ENCODE measurements at places on chromosomes 11 and 22.

DNA sequence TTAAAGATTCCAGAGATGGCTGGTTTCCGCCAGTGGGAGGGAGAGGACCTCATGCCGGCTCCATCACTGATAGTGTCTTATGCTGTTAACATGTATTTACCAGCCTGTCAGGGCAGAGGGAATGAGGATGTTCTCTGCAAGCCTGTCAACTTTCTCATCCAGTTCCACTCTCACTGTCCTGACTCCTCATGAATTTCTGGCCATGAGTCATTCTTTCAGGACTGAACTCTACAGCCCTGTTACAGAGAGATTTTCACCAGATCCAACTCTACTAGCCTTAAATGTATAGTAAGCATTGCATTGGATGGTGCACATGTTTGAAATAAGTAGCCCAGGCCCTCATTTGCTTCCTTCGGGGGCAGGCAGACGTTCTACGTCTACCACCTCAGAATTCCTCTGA lies 387.7 kb downstream of the TMEM135 start:
- DNase-seq: no peak

- no peak for DNase-seq
These were observed 3.6 kb upstream of the MRPL23 start for GRCh38 chr11:1943576-1943975.

GRCh38 chr11:128294001-128294670 lies 293.2 kb downstream of the ETS1 start:
- DNase-seq: no peak

DNA sequence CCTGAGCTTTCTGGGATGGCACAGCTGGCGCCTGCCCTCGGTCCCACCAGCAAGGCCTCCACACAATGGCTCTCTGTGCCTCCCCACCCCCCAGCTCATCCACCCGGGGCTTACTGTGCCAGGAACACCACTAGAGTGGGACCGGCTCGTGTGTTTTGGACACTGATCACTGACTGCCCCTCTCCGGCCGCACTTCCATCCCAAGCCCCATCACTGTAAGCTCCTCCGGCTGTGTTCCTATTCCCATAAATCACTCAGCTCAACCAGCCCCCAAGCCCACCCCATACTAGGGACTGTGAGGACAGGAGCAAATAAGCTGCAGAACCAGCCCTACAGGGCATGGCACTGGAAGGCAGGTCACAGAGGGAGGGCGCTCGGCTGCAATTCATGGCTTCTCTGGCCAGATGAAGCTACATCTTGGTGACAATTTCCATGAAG lies 7.3 kb downstream of the APBB1 start:
- no peak for DNase-seq

GRCh38 chr11:86688398-86689179 lies 16.2 kb upstream of the ME3 start:
- no peak for DNase-seq

DNA sequence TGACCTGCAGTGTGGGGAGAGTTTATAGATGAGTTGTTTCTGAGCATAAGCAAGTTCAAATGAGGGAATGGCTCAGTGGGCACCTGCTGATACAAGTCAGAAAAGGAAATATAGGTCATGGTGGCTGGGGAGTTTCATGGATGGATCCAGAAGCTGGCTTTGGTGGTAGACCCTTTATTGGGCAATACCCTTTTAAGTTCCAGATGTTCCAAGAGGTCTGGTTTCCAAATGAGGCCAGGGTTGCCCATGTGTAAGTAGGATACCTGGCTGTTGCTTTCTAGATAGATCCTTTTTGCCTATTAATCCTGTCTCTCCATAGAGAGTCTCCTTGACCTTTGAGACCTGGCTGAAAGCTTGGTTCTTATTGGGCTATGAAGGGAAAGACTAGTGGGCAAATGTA lies 2.2 kb downstream of the STIM1 start:
- no peak for DNase-seq

DNA sequence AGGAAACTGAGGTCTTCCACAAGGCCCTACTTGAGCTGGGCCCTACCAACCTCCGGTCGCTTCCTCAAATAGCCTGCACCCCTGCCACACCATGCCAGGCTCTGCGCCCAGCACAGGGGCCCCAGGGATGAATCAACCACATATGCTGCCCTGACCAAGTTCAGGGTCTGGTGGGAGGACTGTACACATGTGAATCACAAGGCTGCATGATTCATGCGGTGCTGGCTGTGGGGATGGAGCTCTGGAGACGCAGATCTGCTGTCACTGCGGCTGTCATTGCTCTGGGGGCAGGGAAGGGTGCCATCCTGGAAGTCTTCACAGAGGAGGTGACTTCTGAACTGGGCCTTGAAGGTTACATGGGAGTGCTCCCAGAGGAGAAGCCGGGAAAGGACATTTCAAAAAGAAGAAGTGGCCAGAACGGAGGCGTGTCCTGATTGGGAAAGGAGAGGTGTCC lies 21.5 kb downstream of the CYTH4 start:
- DNase-seq: no peak

DNA sequence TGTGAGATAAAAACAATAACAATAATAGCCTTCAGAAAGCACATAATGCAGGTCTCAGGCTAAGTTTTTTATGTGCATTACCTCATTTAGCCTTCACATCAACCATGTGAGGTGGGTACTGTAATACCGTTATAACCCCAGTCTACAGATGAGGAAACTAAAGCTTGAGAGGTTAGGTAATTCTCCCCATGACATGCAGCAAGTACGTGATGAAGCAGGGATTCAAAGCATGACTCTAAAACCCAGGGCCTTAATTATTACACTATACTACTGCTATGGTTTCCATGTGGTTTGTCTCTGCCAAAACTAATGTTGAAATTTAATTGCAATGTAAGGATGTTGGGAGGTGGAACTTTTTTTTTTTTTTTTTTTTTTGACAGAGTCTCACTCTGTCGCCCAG lies 37.7 kb upstream of the FDX1 start:
- no peak for DNase-seq

GRCh38 chr22:44889255-44889878 lies 120.4 kb downstream of the PHF21B start:
- DNase-seq: no peak

DNA sequence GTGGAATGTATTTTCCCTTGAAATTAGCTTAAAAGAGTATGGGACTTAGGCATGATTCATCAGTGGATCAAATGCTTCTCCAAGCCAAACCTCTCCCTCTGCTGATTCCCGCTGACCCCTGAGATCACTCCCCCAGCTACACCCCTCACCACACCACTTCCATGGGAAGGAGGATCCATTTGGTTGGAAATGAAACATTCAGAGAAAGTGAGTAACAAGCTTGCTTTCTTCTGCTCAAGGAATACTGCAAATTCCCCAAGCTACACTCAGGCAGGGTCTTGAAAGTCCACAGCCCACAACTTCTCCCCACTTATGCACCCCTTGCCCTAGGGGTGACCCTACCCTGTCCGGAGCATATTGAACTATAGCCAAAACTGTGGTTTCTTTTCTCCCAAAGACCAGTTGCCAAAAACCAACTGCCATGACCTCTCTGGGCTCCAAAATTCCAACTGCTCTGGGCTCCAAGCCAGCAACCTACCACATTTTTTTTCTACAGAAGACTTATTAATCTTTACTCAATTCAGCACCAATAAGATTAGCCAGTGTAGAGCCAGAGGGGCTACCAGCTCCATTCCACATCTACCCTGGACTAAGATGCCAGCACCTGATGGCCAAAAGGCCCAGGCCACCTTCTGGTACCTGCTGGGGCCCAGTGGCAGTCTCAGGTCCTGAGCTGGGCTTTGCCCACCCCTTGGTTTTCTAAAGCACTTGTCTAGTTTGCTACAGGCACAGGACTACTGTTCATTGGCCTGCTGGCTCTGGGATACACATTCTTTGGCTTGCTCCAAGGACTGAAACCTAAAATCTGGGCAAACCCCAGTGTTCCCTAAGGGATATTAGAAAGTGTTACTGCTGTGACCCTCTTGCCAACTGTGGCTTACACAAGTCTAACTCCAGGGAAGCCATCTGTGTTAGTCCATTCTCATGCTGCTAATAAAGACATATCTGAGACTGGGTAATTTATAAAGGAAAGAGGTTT lies 101.1 kb downstream of the MICAL3 start:
- DNase-seq: no peak

DNA sequence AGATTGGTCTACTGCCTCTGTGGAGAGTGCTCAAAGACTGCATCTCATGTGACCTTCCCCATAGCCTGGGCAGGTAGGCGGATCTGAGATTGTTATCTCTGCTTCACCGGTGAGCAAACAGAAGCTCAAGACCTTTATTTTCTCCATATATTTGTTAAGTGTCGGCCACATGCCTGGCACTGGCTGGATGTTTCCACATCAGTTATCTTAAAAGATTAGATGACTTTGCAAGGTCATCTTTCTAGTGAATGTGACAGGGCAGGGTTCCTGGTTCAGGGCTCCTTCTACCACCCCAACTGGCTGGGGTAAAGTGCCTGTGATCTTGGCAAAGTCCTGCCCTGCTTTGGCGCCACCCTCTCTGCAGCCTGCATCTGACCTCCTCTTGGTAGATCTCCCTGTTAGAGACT lies 125.0 kb downstream of the CCDC81 start:
- no peak for DNase-seq

DNA sequence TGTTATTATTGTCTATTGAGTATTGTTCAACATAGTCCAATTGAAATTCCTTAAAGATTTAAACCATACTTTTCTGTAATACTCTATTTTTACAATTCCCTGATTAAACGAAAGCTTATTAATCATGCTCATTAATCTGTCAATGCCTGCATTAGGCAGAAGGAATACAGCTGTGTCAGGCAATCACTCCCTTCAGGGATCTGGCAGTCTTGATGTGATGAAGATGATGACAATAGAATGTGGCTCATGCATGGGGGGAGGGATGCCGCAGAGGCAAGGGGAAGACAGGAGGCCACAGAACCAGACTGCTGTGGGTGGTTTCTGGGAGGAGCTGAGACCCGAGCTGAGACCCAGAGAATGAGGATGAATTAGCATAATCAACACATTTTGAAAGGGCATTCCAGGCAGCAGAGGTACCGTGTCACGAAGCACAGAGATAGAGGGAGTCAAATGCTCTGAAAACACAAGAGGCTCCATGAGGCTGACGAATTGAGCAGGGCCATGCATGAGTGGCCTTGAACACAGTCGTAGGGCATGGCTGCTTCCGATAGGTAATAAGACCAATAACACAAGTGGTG lies 1075.5 kb downstream of the OPCML start:
- no peak for DNase-seq

DNA sequence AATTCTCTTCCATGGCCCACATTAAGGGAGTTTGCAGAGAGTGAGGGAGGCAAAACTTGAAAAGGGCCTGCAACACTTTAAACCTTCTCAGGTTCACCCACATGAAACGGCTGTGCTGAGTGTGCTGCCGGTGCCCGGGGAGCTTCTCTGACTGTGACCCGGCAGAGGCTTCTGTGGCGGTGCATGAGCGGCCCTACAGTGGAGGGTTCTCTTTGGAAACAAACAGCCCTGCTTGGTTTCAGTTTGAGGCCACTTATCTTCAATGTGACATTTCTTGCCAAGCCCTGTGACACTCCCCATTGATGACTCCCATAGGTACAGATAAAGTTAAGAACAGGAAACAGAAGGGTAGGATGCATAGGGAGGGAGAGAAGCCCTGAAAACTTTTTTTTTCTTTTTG lies 31.8 kb downstream of the FAM118A start:
- no peak for DNase-seq

DNA sequence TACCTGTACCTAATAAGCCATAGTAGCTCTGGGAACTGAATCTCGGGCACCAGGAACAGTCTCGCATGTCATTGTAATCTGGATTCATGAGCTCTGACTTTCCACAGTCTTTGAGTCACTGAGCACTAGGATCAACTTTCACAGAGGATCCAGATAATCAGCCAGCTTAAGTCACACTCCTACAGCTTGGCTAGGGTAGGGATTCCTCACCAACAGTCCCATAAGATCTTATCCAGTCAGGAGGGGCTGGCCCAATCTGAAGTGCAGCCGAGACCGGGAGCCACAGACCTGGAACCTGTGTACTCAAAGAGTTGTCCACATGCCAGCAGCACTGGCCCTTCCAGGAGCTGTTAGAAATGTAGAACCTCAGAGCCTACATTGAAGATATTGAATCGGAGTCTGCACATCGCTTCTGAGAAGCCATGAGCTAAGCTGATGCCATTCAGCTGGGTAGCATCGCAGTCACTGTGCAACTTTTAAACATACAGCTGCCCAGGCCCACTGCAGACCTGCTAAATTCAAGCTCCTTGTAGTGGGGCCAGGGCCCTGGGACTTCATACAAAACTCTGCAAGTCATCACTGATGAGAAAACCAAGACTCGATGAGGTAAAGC lies 538.8 kb upstream of the B3GAT1 start:
- no peak for DNase-seq

DNA sequence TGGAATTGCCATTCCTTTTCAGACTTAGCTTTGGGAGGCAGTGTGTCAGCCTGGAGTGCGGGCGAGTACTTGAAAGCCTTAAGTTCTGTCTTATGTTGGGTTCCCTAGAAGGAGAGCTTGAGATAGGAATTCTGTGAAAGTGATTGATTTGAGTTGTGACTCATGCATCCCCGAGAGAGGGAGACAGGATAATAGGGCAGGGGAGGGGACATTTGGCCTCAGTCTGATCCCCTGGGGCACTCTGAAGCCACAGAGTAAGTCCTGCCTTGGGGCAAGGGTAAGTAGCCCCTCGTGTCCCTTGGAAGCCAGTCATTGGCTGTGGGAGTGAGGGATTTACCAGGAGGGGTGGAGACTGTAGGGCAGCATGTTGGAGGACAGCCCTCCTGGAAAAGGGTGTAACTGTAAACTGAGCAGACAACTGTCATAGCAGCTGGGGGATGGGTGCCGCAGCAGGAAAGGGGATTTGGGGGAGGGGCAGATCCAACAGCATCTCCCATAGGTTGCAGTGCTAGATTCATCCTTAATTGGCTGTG lies 44.0 kb downstream of the KIAA1671 start:
- no peak for DNase-seq

DNA sequence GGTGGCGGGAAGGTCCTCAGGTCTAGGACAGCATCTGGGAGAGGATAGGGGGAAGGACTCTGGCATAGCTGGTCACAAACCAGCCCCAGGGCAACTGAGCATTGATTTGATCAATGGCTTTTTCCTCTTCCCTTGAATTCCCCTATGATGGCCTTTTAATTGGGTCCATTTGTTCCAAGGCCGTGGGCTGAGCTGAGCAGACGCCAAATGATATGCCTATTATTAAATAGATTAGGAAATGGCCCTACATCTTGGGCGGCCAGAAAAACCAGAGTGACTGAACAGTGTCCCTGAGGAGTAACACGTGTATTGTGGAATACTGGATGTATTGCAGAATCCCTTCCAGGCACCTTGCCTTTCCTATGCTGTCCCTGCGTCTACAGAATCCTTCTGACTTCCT lies 26.7 kb upstream of the P2RY6 start:
- no peak for DNase-seq
